Activated naive CD4-positive, alpha-beta T cell (primary cell): ENCODE measurements at places on chromosomes 1 and 21.

DNA sequence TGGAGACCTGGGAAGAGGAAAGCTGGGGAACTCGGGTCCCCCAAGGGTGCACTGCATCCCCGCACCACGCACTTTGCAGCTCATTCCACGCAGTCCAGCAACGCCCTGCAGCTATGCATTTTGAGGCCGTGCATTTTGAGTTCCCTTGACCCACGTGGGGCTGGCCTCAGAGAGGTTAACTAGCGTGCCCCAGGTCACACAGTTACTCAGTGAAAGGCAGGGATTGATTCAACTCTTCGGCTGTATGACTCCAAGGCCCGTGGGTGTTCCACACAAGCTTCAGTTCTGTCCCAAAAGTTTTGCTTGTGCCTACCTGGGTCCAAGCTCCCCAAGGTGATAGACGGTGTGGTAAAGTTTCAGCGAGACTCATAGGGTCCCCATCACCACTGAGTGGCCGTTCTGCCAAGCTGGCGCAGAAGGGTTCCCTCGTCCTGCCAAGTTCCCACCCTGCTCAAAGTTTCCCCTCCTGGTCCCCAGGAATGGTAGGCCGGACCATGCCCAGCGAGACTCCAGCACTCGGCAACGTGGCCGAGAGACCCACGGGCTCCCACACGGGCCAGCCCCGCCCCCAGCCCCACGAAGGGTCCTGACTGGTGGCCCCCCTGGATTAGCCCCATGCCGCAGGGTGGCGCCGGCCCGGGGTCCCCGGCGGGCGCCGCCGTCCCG is 611 bp downstream of the HSPG2 start:
- no peak for DNase-seq

DNA sequence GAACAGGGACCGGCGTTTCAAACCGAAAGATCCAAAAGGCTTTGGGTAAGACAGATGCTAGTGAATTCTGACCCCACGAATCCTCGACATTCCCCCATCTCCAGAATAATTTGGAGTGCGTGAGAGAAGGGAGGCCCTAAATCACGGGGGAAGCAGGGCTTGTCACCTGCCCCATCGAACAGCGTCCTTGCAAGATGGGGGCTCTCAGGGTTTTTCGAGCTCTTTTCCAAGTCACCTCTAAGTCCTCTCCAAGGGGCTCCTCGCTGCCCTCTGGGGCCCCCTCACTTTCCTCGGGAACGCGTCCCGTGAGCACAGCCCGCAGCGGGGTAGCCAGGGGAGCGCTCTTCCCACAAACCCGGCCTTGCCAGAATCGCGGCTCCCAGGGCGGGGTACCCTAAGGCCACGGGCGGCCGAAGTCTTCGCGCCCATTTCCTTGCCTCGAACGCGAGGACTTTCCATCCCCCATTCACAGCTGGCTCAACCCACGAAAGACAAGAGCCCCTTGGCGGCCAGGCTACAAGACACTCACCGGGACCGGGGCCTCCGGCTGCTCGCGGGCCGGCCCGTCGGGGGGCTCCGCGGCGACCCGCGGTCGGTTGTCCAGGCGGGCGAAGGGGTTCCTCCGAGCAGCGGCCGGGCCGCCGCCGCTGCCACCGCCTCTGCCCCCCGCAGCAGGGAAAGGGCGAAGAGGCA is 546 bp downstream of the DONSON start:
- no peak for DNase-seq

GRCh38 chr1:91757763-91758460 is 128.0 kb downstream of the TGFBR3 start:
- no peak for DNase-seq

GRCh38 chr1:115982400-115982799 is 6.1 kb downstream of the SLC22A15 start:
- DNase-seq = no peak

DNA sequence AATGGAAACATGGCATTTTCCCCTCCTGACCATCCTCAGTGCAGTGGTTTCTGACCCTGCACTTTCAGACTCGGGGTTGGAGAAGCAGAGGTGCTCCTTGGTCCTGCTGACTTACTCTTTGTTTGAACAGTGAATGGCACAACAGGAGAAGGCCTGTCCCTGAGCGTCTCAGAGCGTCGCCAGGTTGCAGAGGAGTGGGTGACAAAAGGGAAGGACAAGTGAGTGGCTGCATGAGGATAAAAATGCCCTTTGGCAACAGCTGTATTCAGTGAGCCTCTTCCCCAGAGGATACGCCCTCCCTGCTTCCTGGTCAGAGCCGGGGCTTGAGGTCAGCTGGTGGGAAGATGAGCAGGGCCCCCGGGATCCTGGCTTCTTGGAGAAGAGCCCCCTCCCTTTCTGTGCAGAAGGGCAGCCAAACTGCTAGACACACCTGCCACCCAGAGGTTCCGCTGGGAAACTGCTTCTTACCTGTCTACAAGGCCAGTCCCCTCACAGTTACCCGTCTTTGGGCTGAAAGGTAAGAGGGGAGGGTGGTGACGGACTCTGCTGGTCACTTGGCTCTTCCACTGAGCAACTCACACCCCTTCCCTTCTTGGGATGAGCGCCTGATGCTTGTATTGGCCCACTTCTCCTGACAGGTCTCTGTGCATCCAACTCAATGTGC is 16.6 kb downstream of the NPL start:
- no peak for DNase-seq
